ENCODE measurements at places on chromosomes 4 and X.

DNA sequence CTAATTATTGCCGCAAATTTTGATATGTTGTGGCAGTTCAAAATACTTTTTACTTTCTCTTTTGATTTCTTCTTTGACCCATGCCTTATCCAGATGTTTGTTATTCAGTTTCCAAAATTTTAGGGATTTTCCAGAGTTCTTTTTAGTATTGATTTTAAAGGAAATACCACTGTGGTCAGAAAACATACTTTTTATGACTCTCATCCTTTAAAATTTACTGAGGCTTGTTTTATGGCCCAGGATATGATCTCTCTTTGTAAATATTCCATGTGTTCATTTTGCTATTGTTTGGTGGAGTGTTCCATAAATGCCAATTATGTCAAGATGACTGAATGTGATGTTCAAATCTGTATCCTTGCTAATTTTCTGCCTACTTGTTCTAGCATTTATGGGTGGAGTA lies 272.3 kb upstream of the DIPK2B start:
- DNase-seq: no peak

DNA sequence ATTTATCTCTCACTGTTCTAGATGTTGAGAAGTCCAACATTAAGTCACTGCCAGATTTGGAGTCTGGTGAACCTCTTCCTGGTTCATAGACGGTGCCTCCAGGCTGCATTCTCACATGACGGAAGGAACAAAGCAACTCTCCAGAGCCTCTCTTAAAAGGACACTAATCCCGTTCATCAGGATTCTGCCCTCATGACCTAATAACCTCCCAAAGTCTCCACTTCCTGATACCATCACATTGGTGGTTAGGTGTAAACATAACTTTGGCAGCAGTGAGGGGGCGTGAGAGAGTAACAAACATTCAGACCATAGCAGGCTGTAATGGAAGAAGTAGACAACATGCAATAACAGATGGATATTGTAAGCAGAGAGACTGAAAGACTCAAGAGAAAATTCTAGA lies 388.6 kb downstream of the PDHA2 start:
- no peak for DNase-seq

GRCh38 chr4:167883266-167883665 lies 209.1 kb upstream of the ANXA10 start:
- DNase-seq: no peak

DNA sequence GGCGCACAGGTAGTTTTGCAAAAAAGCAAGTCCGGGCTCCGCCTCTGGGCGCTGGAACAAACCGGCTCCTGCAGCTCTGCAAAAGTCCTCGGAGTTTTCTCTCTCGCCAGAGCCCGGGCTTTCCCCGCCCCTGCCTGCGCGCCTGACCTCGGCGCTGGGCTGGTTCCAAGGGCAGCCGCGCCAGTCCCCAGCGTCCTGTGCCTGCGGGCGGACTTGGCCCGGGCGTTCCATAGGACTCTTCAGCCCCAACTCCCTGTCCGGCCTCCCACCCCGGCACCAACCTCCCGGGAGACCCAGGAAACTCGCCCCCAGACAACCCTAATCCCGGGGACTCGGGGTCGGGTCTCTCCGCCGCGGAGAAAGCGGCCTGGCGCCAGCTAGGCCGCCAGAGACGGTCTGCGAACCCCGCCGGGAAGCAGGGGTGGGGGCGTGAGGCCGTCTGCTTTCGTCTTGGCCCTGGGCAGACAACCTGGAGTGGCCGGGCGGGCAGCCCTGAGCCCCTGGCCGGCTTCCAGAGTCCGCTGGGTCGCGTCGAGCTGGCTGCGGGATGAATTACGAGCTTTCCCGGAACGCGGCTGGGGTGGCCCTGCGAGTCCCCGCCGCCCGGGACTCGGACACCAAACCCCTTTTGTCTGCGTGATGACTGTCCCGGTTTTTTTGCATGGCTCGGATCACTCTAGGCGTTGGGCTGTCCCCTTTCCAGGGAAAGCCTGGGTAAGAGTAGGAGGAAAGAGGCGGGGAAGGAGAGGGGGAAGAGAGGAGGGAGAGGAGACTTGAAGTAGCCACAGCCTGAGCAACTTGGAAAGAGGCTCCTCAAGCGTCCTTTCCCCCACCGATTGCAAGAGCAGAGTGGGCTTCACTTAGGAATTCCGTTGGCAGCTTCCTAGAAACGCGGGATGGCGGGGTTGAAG lies 916 bp downstream of the MXRA5 start:
- DNase-seq: no peak

GRCh38 chr4:7792616-7793015 lies 147.0 kb downstream of the AFAP1 start:
- DNase-seq: no peak

DNA sequence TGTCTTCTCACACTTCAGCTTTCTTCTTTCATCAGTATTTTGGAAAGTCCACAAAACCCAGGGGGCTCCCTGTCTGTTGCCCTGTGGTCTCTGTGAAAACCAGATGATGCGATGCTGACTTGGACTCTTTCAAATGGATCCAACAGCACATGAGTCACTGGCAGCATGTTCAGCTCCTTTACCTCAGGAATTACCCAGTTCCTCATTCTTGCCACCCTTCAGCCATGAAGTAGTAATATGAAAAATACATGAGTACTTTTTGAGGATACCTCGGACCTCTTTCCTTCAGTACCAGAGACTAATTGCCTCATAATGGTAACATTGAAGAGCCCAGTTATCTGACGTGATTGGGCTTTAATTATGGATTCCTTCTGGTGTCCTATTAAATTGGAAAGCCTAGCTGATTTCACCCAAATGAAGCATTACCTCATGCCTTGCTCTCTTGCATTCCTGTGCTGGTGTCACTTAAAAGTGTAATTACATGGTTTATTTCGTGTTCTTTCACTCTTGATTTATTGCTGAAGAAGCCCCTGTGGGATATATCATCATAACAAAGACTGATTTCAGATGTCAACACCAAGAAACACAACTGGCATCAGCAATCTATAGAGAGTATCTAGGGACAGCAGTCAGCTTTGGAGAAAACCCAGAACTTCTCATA lies 63.4 kb downstream of the NFKB1 start:
- no peak for DNase-seq

GRCh38 chr4:110130576-110131358 lies 67.6 kb downstream of the ELOVL6 start:
- no peak for DNase-seq

DNA sequence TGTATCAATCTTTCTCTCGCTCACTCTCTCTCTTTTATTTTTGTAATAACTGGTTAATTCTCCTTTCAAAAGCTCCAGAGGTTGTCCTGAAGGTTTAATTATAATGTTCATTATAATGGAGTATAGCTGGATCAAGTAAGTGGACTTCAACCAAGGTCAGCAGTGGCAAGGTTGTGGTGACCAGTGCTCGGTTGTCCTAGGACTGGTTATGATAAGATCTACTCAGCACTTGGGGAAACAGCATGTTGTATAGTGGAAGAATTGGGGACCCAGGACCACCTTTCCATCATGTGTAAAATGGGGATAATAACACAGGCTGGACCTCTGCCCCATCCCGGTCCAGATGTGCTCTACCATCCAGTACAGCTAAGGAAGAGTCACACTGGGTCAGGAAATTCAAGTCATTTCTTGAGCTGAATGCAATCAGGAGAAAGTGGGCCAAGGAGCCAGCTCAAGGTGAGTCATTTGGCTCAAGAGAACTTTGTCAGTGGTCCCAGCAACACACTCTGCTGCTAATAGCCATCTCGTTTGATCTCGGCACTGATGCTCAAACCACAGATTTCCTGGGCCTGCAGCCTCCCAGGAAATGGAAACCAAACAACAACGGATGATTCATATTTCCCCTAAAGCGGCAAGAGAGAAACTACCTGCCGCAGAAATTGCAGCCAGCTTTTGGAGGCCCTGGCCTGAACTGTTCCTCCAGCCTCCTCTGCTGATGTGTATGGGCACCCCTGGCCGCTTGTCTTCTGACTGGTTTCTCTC lies 123.6 kb upstream of the RBPJ start:
- peak; percentile 86 for DNase-seq

GRCh38 chrX:110402091-110402849 lies 43.6 kb downstream of the RTL9 start:
- peak; percentile 68 for DNase-seq

- no peak for DNase-seq
Observed at GRCh38 chrX:111100191-111100590, 4.2 kb downstream of the PAK3 start.

GRCh38 chrX:143429131-143429530 lies 88.1 kb downstream of the SPANXN3 start:
- DNase-seq: no peak

GRCh38 chrX:97380200-97380599 lies 496.5 kb downstream of the RPA4 start:
- DNase-seq: no peak

DNA sequence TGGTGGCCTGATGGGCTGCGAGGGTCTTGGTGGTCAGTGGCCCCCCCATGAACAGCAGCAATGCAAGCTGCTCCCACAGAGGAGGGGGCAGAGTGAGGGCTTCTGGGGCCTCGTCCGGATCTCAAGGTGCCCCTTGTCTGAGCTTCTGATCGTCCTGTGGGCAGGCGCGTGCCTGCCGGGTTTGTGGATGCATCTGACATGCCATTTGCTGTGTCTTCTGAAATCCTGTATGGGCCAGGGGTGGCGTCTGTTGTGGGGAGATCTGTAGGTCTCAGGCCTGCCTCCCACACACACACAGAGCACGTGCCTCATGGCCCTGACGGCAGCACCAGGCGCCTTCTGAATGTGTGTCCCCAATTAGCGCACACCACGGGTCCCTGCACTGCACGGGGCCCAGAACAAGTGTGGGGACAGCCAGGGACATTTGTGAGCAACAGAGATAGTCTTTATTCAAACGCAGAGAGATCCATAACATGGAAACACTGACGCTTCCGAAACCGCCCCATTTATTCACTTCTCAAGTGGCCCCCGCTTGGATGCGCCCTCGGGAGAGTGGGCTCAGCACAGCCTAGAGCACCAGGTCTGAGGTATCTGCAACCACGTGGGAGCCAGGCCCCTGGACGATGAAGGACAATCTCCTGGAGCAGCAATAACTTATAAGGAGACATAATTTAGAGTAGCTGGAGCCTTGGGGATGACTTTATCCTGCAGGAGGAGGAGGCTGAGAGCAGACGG lies 5.7 kb downstream of the SPON2 start:
- no peak for DNase-seq

DNA sequence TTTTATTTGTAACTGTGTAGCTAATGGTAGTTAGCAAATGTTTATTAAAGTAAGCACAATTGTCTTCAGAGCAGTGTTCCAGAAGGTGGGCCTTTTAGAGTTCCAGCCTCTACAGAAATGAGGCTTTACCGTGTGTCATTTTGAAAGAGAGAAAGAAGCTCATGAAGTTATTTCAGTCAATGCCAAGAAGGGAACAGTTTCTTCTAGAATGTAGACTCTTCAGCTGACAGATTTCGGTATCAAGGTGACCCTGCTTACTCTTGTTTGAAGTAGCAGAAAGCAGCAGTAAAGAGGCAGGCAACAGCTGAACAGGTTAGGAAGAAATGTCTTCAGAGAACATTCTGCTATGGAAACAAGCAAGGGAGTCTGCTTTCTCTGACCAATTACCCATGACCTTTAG lies 93.6 kb downstream of the TASL start:
- no peak for DNase-seq

- no peak for DNase-seq
Observed at GRCh38 chr4:8640816-8641215, 48.3 kb downstream of the CPZ start.

DNA sequence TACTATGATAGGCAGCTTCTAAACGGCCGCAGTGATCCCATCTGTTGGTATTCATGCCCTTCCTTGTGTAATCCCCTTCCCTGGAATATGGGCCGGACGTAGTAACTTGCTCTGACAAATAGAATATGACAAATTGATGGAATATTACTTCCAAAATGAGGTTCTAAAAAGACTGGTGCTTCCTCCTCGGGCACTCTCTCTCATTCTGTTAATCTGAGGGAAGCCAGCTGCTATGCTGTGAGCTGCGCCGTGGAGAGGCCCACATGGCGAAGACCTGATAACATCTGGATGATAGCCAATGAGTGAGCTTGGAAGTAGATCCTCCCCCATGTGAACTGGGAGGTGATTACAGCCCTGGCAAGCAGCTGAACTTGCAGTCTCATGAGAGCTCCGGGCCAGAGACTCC lies 27.2 kb upstream of the SLC25A4 start:
- DNase-seq: no peak

DNA sequence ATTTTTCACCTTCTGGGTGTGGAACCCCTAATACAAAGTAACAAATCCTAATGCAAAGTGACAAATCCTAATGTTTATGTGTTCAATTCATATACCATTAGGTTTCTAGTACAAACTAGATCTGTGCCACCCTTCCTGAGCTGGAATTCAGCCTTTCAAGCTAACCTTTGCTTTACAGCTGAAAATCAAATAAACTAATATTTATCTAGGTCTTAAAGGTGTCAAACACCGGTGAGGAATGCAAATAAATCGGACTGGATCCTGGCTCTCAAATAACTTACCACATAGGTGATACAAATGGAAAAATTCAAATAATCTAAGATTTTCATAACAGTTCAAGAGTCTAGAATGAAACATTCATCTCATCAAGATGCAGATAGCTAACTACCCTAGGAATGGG lies 11.6 kb downstream of the IRF2 start:
- no peak for DNase-seq

- peak; percentile 54 for DNase-seq
Observed at GRCh38 chr4:146222313-146222712, 8.0 kb downstream of the REELD1 start.

- DNase-seq: no peak
Observed at GRCh38 chr4:165761963-165762362, 111.1 kb upstream of the TLL1 start.

DNA sequence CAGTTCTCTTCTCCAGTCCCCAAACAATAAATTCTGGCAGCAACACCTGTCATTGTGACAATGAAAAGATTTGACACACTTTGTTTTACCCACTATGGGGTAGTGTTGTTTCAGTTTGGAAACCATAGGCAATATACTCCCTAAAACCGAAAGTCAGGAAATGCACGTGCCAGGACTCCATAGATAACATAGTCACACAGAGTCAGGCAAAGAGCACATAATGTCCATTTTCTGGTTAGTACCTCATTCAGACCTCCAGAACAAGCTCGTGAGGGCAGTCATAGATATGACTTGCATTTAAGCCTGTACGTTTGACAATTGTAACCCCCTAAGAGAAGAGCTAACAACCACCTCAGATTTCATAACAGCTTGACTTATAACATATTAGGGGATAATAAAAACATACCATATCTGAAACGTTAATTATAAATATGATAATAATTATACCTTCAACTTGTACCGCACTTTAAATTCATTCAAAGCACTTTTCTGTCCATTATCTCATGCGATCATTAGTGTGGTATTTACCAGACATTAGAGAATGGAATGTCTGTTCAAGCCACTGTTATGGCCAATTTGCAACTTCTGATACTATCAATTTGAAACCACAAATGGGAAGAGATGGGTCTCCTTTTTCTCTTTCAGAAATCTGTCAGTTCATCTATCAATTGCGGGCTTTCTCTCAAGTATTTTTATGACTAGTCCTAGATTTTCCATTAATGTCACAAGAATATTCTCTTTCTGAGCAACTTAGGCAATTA lies 147.4 kb downstream of the LDB2 start:
- no peak for DNase-seq

- no peak for DNase-seq
Observed at GRCh38 chr4:99013402-99013843, 17.9 kb downstream of the METAP1 start.

- DNase-seq: no peak
Observed at GRCh38 chr4:185221491-185221890, 12.1 kb downstream of the SNX25 start.

All from HS-27A (cell line).